A549 treated with CORT108297 at 1 μM for 4 hours (cell line): ENCODE measurements at places on chromosomes 13 and 19. TPM values are rescaled to one million over a fixed set of nuclear protein-coding genes. Genes with fewer than 3 reads are reported as not detected.

The ZNF226 gene
- 19.2 to 20.9 TPM (median 20.2 TPM) in 5 replicates for total RNA-seq

The UBAC2 gene
- 65.9 to 68.5 TPM (median 67.8 TPM) in 5 replicates for total RNA-seq

The TTC9B gene
- total RNA-seq = 0.14 to 1.1 TPM (median 0.69 TPM) in 5 replicates

The ZNF814 gene
- 1.6 to 3.3 TPM (median 2.4 TPM) in 5 replicates for total RNA-seq

The CEACAM4 gene
- total RNA-seq = not detected in 5 replicates

The TSSK6 gene
- total RNA-seq = 0.85 to 2.1 TPM (median 1.7 TPM) in 5 replicates

The HAUS5 gene
- total RNA-seq = 12.1 to 18.6 TPM (median 17.4 TPM) in 5 replicates

The FOXA3 gene
- 0.74 to 1.1 TPM (median 0.83 TPM) in 5 replicates for total RNA-seq

The CRTC1 gene
- 3.4 to 5.5 TPM (median 4.2 TPM) in 5 replicates for total RNA-seq

The ONECUT3 gene
- not detected in 5 replicates for total RNA-seq

The OVOL3 gene
- total RNA-seq = 0.15 to 0.74 TPM (median 0.38 TPM) in 4 of 5 replicates, not detected in the other

The NANOS3 gene
- total RNA-seq = 1.4 to 4.1 TPM (median 3.2 TPM) in 5 replicates

The ZNF112 gene
- 1.5 to 3.2 TPM (median 2.2 TPM) in 5 replicates for total RNA-seq

The SDHAF1 gene
- total RNA-seq = 28.9 to 53.3 TPM (median 48.7 TPM) in 5 replicates

The LRCH1 gene
- total RNA-seq = 6.8 to 8.2 TPM (median 8.0 TPM) in 5 replicates

The KLF2 gene
- total RNA-seq = 15.9 to 26.8 TPM (median 24.3 TPM) in 5 replicates

The CYP4F22 gene
- total RNA-seq = 0.06 to 0.09 TPM (median 0.08 TPM) in 5 replicates

The SLC17A7 gene
- 0.53 to 0.74 TPM (median 0.65 TPM) in 5 replicates for total RNA-seq

The RASIP1 gene
- 0.32 to 0.65 TPM (median 0.57 TPM) in 5 replicates for total RNA-seq

The URAD gene
- not detected in 5 replicates for total RNA-seq

The PGLYRP1 gene
- total RNA-seq = not detected in 5 replicates

The NKG7 gene
- not detected in 5 replicates for total RNA-seq

The CEACAM7 gene
- total RNA-seq = 0.10 to 0.22 TPM (median 0.12 TPM) in 3 of 5 replicates, not detected in the others

The ZNF677 gene
- not detected in 5 replicates for total RNA-seq

The RAX2 gene
- total RNA-seq = not detected in 5 replicates

The RCBTB2 gene
- total RNA-seq = 1.1 to 2.0 TPM (median 1.5 TPM) in 5 replicates

The SGCG gene
- not detected in 5 replicates for total RNA-seq

The ERICH4 gene
- 0.09 TPM in 1 of 5 replicates, not detected in the others for total RNA-seq

The CDX2 gene
- 0.70 to 1.4 TPM (median 1.1 TPM) in 5 replicates for total RNA-seq

The ZNF208 gene
- total RNA-seq = not detected in 5 replicates
